ENCODE measurements at places on chromosomes 6 and 20. TPM values are rescaled to one million over a fixed set of nuclear protein-coding genes. Genes with fewer than 3 reads are reported as not detected.

Gene LSM2
- total RNA-seq = 41.6 TPM

GRCh38 chr6:127436578-127437110 lies 22.5 kb downstream of the KIAA0408 start:
- no peaks in the 10 kb centered on the region for H3K4me1 ChIP-seq
- no peak overlapping the region for H3K4me3 ChIP-seq
- H3K27me3 ChIP-seq = no peaks in the 10 kb centered on the region
- no peak for DNase-seq
- H3K27ac ChIP-seq = no peak overlapping the region

Gene TP53TG5
- not detected for total RNA-seq

GRCh38 chr6:4774296-4774695 lies 1.9 kb upstream of the CDYL start:
- H3K27me3 ChIP-seq = peaks cover 2% of the 10 kb centered on the region
- peak overlapping the region; percentile 75 for H3K4me3 ChIP-seq
- H3K27ac ChIP-seq = no peak overlapping the region
- peaks cover 6% of the 10 kb centered on the region for H3K4me1 ChIP-seq

GRCh38 chr6:75481394-75481793 lies 12.2 kb downstream of the FILIP1 start:
- no peak overlapping the region for H3K4me3 ChIP-seq
- no peak for DNase-seq
- no peaks in the 10 kb centered on the region for H3K36me3 ChIP-seq

Gene WFDC2
- 2,874 TPM for total RNA-seq

DNA sequence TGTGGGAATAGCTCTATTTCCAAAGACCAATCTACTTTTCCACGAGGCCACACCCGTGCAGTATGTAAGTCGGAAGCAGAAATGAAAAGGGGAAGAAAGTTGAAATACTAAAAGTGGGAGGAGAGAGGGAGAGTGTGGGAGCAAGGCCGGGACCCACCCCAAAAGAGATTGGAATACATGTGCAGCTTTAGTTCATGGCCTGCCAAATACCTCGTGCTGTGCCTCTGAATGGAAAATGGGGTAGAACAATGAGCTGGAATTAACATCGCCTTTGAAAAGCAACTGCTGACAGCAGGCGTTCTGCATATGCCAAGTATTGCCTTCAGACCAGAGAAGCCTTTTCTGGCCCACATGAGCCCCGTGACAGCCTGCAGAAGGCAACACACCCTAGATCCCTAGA lies 155.6 kb downstream of the CD83 start:
- H3K27ac ChIP-seq = no peak overlapping the region
- no peaks in the 10 kb centered on the region for H3K36me3 ChIP-seq
- H3K27me3 ChIP-seq = no peaks in the 10 kb centered on the region
- H3K4me3 ChIP-seq = no peak overlapping the region

- H3K36me3 ChIP-seq = no peaks in the 10 kb centered on the region
- no peak overlapping the region for H3K4me3 ChIP-seq
- no peaks in the 10 kb centered on the region for H3K4me1 ChIP-seq
- no peaks in the 10 kb centered on the region for H3K27me3 ChIP-seq
- DNase-seq = peak; percentile 91
Observed at GRCh38 chr20:23622839-23623343, 14.9 kb downstream of the CST3 start.

DNA sequence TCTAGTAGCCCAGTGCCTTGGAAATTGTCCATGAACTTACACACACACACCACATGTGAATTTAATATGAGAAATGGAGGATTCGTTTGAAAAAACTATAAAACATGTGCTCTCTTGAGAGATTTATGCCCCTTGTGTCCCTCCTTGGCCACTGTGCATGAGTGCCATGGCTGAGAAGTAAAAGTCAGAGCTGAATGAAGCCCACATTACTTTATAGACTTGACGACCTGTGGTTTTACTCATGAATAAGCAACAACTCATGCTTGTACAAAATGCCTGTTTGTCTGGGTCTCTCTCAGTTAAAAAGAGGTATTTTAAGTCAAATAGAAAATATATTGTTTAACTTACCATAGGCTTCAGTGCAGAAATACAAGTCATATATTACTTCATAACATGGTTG lies 102.7 kb downstream of the KCNQ5 start:
- no peak for DNase-seq
- no peaks in the 10 kb centered on the region for H3K27me3 ChIP-seq
- no peak overlapping the region for H3K27ac ChIP-seq
- H3K36me3 ChIP-seq = no peaks in the 10 kb centered on the region
- H3K4me1 ChIP-seq = no peaks in the 10 kb centered on the region
- H3K4me3 ChIP-seq = no peak overlapping the region

- H3K27me3 ChIP-seq = no peaks in the 10 kb centered on the region
- peaks cover 7% of the 10 kb centered on the region for H3K4me1 ChIP-seq
- no peak for DNase-seq
- no peaks in the 10 kb centered on the region for H3K36me3 ChIP-seq
Observed at GRCh38 chr6:28340310-28341095, 4.6 kb upstream of the ZSCAN31 start.

DNA sequence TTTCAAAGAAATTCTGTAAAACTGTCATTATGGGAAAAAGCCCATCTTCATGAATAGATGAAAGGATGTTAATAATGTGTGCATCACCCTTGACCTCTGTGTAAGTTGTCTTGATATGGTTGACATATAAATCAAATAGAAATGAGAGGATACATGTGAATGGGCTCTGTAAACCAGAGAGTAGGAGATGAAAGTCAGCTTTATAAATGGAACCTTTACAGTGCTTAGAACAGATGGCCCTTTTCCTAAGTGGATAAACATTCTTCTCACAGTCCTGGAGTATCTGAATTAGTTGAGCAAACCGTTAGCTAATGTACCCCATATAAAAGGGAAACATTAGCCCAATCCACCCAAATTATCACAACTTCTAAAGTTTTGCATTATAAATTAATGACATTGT lies 57.5 kb downstream of the MYLK4 start:
- no peaks in the 10 kb centered on the region for H3K36me3 ChIP-seq
- no peak overlapping the region for H3K27ac ChIP-seq
- no peak for DNase-seq
- no peaks in the 10 kb centered on the region for H3K27me3 ChIP-seq

- no peak overlapping the region for H3K4me3 ChIP-seq
- DNase-seq = no peak
- no peaks in the 10 kb centered on the region for H3K36me3 ChIP-seq
Observed at GRCh38 chr6:35209622-35210247, 4.0 kb upstream of the SCUBE3 start.

DNA sequence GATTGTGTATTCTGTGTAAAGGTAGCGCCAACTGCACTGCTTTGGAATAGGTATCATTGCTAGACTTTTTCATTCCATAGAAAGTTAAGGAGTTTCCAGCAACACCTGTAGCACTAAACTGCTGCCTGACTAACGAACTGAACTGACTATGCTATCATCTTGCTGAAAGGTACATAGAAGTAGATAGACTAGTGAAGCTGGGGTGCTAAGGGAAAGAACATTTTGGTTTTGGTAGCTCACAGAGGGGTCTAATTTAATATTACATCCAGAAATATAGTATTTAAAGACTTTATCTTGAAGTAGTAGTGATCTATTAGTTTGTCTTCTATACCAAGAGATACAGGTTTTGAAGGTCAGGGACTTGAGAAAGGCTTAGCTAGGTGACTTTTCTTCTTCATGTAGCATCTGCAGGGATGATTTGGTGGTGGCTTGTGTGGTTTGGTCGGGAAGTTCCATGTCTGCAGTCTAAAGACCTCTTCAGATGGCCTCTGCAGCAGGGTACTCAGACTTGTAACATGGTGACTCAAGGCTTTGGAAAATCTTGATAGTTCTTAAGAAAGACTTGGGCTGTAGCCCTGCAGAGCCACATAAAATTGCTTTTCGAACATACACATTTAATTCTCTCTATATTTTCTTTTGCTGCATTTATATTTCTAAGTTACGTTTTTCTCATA lies 10.2 kb downstream of the SENP6 start:
- no peak overlapping the region for H3K4me3 ChIP-seq
- peaks cover 11% of the 10 kb centered on the region for H3K4me1 ChIP-seq
- no peaks in the 10 kb centered on the region for H3K36me3 ChIP-seq
- H3K27ac ChIP-seq = no peak overlapping the region

- H3K4me3 ChIP-seq = no peak overlapping the region
- no peaks in the 10 kb centered on the region for H3K27me3 ChIP-seq
- no peak for DNase-seq
- H3K36me3 ChIP-seq = no peaks in the 10 kb centered on the region
Observed at GRCh38 chr6:19452495-19452894, 384.7 kb upstream of the ID4 start.

- H3K27ac ChIP-seq = no peak overlapping the region
- no peaks in the 10 kb centered on the region for H3K27me3 ChIP-seq
- no peaks in the 10 kb centered on the region for H3K36me3 ChIP-seq
- H3K4me1 ChIP-seq = no peaks in the 10 kb centered on the region
Observed at GRCh38 chr20:39773380-39774000, 811.3 kb downstream of the DHX35 start.

Gene OPRM1
- total RNA-seq = not detected

DNA sequence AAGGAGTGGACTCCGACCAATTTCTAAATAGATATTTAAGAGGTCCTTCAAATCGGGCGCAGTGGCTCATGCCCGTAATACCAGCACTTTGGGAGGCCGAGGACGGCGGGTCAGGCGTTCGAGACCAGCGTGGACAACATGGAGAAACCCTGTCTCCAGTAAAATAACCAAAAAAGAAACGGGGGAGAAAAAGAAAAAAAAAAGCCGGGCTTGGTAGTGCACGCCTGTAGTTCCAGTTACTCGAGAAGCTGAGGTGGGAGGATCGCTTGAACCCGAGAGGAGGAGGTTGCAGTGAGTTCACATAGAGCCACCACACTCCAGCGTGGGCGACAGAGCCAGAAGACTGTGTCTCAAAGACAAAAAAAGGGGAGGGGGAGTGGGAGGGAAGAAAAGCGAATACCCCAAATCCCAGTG lies 53.3 kb upstream of the HFE start:
- peak; percentile 79 for DNase-seq
- H3K36me3 ChIP-seq = no peaks in the 10 kb centered on the region
- H3K4me1 ChIP-seq = peaks cover 9% of the 10 kb centered on the region
- H3K27me3 ChIP-seq = no peaks in the 10 kb centered on the region

DNA sequence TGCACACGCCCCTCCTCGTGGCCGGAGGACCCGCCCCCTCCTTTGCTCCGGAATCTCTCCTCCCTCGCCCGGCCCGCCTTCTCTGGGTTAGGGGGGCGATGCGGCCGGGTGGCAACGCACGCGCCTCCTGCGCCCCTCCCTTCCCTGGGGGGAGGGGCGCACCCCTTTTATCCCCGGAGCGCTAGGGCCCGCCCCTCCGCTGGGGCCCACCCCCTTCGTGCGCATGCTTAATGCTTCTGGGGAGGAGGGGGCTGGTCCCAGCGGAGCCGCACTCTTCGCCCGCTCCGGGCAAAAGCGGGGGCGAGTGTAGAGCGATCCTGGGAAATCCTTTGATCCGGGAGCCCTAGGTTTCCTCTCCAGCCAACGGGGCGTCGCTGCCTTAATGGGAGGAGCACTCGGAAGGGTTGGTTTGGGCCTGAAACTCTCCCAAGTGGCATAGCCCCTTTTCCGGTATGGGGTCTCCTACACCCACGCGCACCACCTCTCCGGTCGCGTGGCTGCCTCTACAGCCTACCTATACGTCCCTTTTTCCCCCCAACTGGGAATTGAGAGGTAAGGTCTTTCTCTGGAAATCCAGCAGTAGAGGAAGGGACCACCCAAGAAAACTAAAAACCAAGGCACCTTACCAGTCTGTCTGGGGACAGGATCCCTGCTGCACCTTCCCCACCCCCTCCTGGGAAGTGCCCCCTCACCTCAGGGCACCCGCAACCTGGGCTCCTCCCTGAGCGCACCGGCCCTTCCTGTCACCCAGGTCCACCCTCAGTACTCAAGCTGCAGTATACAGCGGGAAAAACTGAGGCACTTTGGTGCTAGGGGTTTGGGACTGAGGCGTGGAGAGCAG lies 2.1 kb downstream of the SOX12 start:
- peak overlapping the region; percentile 89 for H3K27ac ChIP-seq
- peaks cover 5% of the 10 kb centered on the region for H3K4me1 ChIP-seq

Gene TMEM244
- not detected for total RNA-seq

GRCh38 chr6:148495029-148495428 lies 152.4 kb downstream of the SASH1 start:
- H3K27me3 ChIP-seq = no peaks in the 10 kb centered on the region
- no peak for DNase-seq

Gene SSTR4
- total RNA-seq = not detected

DNA sequence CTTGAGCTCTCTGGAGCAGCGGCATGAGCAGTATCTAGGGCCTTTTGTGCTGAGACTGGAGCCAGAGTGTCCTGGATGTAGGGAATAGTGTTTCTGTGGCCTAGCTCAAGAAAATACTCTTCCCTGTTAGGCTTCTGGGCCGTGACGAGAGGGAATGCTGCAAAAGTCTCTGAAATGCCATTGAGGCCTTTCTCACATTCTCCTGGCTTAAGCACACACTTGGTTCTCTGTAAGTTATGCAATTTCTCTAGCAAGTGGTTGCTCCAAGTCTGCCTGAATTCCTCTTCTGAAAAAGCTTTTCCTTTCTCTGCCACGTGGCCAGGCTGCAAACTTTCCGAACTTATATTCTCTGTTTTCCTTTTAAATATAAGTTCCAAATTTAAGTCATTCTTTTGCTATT lies 744.4 kb downstream of the GRIK2 start:
- no peaks in the 10 kb centered on the region for H3K4me1 ChIP-seq
- no peak overlapping the region for H3K4me3 ChIP-seq
- DNase-seq = no peak
- H3K27ac ChIP-seq = no peak overlapping the region

Gene ZSCAN12
- 7.9 TPM for total RNA-seq

- no peak overlapping the region for H3K27ac ChIP-seq
- H3K36me3 ChIP-seq = peaks cover 2% of the 10 kb centered on the region
- no peak overlapping the region for H3K4me3 ChIP-seq
- no peaks in the 10 kb centered on the region for H3K27me3 ChIP-seq
- no peak for DNase-seq
Observed at GRCh38 chr20:3621111-3621510, 42.1 kb downstream of the GFRA4 start.

DNA sequence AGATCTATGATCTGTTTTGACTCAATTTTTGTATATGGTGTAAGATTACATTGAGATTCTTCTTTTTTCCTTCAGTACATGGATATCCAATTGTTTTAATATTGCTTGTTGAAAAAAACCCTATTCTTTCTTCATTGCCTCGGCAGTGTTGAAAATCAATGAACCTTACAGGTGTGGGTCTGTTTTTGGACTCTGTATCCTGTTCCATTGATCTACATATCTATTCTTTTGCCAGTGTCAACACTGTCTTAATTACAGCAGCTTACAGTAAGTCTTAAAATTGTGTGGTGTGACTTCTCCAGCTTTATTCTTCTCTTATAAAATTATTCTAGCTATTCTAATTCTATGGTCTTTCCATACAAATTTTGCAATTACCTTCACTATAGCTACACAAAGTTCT lies 81.8 kb upstream of the KCNK16 start:
- H3K27ac ChIP-seq = no peak overlapping the region
- H3K4me3 ChIP-seq = no peak overlapping the region
- H3K36me3 ChIP-seq = no peaks in the 10 kb centered on the region
- H3K4me1 ChIP-seq = no peaks in the 10 kb centered on the region
- DNase-seq = no peak

GRCh38 chr6:16766043-16766536 lies 4.8 kb upstream of the ATXN1 start:
- H3K27me3 ChIP-seq = no peaks in the 10 kb centered on the region
- peaks cover 2% of the 10 kb centered on the region for H3K4me1 ChIP-seq
- H3K27ac ChIP-seq = no peak overlapping the region

Gene SYNDIG1
- total RNA-seq = 5.4 TPM

- H3K36me3 ChIP-seq = no peaks in the 10 kb centered on the region
- no peak for DNase-seq
Observed at GRCh38 chr6:133724726-133725125, 164.2 kb upstream of the TCF21 start.

- no peaks in the 10 kb centered on the region for H3K27me3 ChIP-seq
- H3K4me1 ChIP-seq = no peaks in the 10 kb centered on the region
- no peak overlapping the region for H3K27ac ChIP-seq
- no peak overlapping the region for H3K4me3 ChIP-seq
- H3K36me3 ChIP-seq = no peaks in the 10 kb centered on the region
- no peak for DNase-seq
Observed at GRCh38 chr6:132978685-132979084, 164.3 kb downstream of the RPS12 start.
